ENCODE measurements at places on chromosomes 1 and 21. TPM values are rescaled to one million over a fixed set of nuclear protein-coding genes. Genes with fewer than 3 reads are reported as not detected.
A peak's percentile ranks its signal among the peaks of the same experiment; 100 is the strongest.

- DNase-seq, result no peak
Measured at GRCh38 chr1:226366290-226366689, 41.6 kb downstream of the PARP1 start.

DNA sequence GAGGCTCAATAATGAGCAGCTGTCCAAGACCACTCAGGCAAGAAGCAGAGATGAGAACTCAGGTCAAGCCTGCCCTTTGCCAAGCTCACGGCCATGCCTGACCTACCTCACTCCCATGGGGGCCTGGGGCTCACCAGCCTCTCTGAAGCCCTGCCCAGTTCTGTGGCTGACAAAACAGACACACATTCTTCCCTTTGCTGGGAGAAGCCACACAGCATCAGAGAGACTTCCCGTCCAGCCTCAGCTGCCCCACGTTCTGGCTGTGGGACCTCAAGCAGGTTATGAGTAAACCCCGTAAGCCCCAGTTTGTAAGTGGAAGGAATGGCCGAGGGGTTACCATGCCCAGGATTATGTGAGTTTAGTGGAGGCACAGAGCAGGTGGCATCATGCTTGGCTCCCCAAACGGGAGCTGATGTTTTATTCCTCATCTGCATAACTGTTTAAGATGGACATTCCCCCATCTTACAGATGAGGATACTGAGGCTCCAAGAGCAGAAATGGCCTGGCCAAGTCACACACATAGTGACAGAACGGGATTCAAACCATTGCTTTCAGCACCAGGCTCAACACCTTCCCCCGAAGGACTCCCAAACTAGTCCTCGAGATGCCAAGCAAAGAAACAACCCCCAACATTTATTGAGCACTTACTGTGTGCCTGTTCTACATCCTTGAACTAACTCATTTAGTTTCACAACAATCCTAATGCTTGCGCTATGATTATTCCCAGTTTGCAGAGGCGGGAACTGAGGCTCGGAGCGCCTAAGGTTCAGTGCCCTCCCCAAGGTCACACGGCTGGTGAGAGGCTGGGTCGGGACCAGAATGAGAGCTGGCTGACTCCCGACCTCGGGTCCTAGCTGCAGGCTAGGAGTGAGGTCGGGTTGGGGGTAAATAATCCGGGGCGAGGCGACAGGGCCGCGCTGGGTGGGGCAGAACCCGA is 49.1 kb upstream of the LAPTM5 start:
- DNase-seq, result no peak

- peak; percentile 6 for DNase-seq
Measured at GRCh38 chr1:21124846-21125245, 51.9 kb downstream of the EIF4G3 start.

DNA sequence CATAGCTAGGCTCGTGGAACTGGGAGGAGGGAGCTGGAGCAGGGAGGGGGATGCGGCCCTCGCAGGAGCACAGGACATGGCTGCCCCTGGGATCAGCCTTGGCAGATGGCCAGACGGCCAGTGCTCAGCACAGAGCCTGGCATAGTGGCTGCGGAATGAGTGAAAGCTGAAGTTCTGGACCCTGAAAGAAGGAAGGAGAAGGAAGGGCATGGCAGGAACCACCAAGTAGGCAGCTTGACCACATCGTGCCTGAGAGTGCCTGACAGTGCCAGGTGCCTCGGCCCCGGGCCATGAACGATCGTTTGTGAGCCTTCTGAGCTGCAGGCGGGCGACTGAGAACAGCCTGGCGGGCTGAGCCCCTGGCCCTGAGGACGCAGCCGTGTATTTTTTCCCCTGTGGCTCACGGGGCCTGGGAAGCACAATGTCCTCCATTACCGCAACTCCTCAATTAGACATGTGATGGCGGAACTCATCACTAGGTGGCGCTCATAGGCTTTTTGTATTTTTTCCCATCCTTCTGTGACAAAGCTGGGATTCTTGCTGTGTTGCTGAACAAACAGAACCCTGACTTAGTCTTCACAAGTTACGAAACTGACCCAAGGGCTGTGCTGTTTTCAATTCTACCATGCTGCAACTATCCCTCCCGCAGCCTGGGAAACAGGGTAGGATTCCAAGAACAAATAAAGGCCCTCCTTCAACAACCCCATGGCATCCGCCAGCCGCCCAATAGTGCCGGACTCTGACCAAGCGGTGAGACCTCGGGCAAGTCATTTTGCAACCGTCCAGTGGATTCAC is 29.9 kb upstream of the TMEM61 start:
- DNase-seq, result peak; percentile 75

GRCh38 chr1:76053021-76053420 is 21.5 kb upstream of the ST6GALNAC3 start:
- DNase-seq, result no peak

ATP6V1G3 gene
- total RNA-seq, result not detected

FCMR gene
- 1.7 TPM for total RNA-seq

Measured in RPMI7951 (cell line).